ENCODE measurements at places on chromosomes 1 and 21.

DNA sequence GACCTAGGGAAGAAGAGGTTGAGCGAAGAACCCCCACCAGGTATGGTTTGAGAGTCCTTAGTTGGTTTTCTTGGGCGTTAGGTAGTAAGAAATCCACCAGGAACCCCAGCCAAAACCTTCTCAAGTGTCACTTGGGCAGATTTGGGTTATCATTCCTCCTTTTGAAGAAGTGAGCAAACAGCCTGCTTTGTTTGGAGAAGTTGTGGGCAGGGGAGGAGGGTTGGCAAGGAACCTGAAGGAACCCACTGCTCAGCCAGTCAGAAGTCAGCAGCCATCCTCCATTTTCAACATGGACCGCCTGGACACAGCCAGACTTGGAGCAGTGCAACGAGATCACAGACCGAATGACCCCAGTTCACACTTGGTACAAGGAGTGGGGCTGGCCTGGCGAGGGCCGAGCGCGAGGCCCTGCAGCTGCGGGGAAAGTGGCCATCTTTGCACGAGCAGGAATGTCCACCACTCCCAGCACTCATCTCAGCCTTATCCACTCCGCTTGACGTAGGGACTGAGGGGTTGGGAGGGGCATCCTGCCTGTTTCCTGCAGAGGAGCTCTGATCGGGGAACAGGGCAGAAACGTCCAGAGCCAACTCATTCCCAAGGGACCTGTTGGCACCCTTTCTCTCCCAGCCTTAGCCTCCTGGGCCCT lies 7.2 kb downstream of the ADPRS start:
- DNase-seq: no peak

DNA sequence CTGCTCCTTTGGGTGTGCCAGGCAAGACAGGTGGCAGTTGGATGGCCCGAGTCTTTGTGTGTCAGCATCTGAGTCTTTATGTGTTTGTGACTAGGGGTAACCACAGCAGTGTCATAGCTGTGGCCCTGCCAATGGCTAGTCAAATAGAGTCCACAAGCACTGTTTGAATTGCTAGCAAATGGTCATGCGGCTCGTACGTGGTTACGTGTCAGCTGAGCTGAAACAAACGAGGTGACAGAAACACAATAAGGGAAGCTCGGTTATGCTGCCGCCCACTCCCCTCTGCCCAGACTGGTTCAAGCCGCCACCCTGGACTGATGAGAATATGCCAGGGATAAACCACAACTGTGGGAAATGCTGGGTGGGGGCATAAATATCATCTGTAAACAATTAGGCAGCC lies 174.3 kb upstream of the LMO4 start:
- no peak for DNase-seq

DNA sequence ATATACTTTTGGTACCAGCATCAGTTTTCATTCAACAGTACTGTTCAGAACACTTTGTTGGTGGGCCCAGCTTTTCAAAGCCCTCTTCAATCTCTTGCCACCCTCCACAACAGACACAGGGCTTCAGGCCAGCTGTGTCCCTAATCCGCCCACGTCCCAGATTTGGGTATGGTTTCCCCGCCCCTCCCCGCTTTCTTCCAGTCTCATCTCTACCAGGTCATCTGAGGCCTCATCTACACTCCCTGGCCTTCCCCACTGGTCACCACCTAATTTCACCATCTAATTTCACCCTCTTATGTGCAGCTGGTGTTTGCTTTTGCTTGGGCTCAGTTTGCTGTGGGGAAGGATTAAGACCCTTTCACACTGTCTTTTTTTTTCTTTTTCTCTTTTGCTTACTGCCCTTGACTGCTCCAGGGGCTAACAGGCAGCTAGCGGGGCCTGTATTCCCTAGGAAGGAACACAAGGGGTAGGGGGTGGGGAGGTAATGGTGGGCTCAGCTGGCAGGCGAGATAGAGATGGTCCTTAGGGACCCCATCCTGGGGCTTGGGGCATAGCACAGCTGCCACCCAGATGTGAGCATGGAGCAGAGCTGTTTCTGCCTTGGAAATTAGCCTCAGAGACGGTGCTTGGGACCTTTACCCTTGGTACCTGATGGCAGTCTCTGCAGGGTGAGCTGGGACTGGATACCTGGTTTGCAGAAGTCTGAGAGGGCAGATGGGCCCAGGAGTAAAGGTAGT lies 3.8 kb upstream of the EPB41 start:
- DNase-seq: no peak

GRCh38 chr21:15301014-15301413 lies 236.2 kb upstream of the NRIP1 start:
- no peak for DNase-seq

- no peak for DNase-seq
Observed at GRCh38 chr1:110783292-110783918, 89.5 kb upstream of the CD53 start.

- DNase-seq: no peak
Observed at GRCh38 chr1:221873673-221874072, 131.8 kb upstream of the DUSP10 start.

DNA sequence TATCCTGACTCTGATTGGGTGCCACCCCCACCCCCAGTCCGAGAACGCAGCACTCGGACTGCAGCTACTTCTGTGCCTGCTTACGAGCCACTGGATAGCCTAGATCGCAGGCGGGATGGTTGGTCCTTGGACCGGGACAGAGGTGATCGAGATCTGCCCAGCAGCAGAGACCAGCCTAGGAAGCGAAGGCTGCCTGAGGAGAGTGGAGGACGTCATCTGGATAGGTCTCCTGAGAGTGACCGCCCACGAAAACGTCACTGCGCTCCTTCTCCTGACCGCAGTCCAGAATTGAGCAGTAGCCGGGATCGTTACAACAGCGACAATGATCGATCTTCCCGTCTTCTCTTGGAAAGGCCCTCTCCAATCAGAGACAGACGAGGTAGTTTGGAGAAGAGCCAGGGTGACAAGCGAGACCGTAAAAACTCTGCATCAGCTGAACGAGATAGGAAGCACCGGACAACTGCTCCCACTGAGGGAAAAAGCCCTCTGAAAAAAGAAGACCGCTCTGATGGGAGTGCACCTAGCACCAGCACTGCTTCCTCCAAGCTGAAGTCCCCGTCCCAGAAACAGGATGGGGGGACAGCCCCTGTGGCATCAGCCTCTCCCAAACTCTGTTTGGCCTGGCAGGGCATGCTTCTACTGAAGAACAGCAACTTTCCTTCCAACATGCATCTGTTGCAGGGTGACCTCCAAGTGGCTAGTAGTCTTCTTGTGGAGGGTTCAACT lies 2.1 kb downstream of the RBM15 start:
- DNase-seq: no peak

DNA sequence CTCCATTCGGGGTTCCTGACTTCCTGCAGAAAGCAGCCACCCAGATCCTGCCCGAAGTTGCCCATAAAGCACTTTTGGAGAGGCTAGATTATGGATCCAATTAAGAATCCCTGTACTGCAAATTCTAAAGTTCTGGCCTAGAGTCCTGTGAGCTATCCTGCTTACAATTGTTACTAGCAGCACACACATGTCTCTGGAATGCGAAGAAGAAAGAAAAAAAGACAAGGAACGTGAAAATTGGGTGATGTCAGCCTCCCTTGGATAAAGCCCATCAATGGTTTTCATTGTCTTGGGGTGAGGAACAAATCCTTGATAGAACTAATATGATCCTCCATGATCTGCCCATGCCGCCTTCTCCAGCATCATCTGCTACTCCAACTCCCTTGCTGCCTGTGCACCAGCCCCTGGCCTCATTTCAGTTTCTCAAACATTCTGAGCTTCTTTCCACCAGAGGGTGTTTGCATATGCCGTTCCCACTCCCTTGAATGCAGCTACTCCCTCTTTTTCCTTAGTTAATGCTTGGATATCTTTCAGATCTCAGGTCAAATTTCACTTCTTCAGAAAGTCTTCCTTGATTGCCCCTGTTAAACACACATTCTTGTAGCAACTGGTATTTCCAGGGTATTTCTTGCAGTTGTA lies 94.0 kb downstream of the ST6GALNAC5 start:
- DNase-seq: no peak

- no peak for DNase-seq
Observed at GRCh38 chr1:246153796-246154212, 353.3 kb downstream of the SMYD3 start.

GRCh38 chr1:24344090-24344742 lies 25.1 kb downstream of the GRHL3 start:
- no peak for DNase-seq
